Progenitor cell of endocrine pancreas (in vitro differentiated cells): ENCODE measurements at places on chromosomes 5 and 9.

GRCh38 chr5:26847041-26847736 lies 191.2 kb downstream of the CDH9 start:
- DNase-seq, result no peak

- DNase-seq, result no peak
Observed at GRCh38 chr5:80190960-80191359, 64.9 kb downstream of the SERINC5 start.

GRCh38 chr5:176678584-176678983 lies 31.3 kb downstream of the TSPAN17 start:
- no peak for DNase-seq

GRCh38 chr5:142507531-142508372 lies 178.1 kb downstream of the FGF1 start:
- no peak for DNase-seq

- peak; percentile 30 for DNase-seq
Observed at GRCh38 chr5:108380531-108381349, 1.2 kb downstream of the FBXL17 start.

- no peak for DNase-seq
Observed at GRCh38 chr9:113583511-113584427, 120.2 kb downstream of the RGS3 start.

DNA sequence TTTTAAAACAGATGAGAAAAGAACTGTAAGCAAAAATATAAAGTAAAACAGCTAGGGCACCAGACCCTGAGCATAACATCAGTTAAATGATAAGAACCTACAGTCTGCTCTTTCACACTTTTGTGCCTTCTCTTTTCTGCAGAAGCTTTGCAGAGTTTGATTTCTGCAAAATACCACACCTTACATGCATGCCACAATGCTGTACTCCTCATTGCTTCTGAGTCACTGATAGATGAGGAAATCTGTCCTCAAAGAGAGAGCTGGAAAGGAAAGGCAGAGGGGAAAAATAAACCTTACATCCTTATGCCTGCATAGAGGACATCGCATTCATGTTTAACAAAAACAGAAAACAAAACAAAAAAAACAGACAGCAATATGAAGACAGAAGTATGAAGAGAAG lies 142.9 kb downstream of the ATPSCKMT start:
- DNase-seq, result no peak

GRCh38 chr9:8014997-8015682 lies 215.6 kb upstream of the DMAC1 start:
- no peak for DNase-seq

- no peak for DNase-seq
Observed at GRCh38 chr9:126069400-126069955, 257.2 kb upstream of the MVB12B start.

DNA sequence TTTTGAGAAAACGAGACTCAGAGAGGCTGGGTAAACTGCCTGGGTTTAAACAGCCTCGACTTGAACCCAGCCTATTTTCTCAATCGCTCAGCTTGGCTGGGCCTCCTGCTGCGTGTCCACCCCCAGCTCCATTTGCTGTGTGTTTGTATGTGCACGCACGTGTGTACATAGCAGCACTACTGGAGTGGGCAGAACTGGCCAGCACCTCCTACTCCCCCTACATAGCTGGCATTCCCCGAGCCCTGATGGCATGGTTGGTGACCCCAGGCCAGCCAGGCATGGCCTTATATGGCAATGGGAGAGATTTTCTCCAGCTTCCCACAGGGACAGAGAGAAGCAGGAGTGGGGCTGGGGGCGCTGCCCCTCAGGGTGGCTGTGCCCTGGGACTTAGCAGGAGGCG lies 4.1 kb downstream of the AIF1L start:
- DNase-seq, result no peak

DNA sequence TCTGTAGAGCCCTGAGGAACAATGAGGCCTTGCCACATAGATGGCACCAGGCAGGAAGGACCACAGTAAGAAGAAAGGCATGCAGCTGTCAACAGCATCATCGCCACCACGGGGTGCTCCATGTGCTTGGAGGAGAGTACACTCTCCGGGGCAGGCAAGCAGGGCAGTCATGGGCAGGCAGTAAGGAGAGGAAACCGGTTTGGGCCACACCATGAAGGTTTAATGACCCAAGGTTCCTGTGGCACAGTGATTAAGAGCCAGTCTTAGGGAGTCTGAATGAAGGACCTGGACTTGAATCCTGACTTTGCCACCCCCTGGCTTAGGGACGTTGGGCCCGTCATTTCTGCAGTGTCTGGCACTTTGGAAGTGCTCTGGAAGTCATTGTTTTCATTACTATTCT lies 80.6 kb upstream of the ZBTB43 start:
- DNase-seq, result no peak

- no peak for DNase-seq
Observed at GRCh38 chr5:31983851-31984250, 190.3 kb downstream of the GOLPH3 start.
